ENCODE measurements at places on chromosomes 3 and 15.

GRCh38 chr3:45775571-45776300 is 20.6 kb downstream of the SLC6A20 start:
- no peak for DNase-seq

DNA sequence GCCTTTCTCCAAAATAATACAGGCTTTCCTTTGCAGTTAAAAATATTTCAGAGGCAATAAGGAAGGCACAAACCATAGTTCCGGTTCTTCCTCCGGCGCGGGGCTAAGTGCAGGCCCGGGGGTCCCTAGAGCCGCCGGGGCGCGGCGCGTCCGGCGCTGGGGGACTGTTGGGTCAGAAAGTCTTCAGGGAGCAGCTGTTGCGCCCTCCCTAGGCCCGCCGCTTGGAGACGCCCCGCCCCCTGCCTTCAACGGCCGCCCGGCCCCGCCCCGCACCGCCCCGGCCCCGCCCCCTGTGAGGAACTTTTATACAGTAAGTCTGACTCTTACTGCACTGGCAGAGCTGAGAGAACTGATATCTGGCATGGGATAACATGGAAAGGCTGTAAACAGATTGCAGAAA is 283.1 kb upstream of the ARL6 start:
- DNase-seq, result no peak

DNA sequence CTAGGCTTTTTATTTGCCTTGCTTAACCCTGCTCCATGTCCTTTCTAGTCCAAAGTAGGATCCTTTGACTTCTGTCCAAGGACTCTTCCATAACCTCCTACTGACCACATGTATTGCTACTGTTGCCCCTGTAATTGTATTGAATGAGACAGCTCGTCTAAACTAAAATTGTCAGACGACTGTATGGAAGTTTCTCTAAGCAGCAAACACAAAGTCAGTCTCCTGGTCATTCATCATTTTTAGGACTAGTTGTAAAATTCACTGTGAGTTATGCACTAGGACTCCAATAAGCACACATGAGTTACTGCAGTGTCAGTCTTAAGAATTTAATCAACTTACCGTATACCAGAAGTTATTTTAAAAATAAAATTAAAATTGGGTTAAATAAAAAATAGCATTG is 32.8 kb downstream of the SLTM start:
- DNase-seq, result no peak

GRCh38 chr3:185318141-185318540 is 44.8 kb upstream of the MAP3K13 start:
- peak; percentile 67 for DNase-seq

DNA sequence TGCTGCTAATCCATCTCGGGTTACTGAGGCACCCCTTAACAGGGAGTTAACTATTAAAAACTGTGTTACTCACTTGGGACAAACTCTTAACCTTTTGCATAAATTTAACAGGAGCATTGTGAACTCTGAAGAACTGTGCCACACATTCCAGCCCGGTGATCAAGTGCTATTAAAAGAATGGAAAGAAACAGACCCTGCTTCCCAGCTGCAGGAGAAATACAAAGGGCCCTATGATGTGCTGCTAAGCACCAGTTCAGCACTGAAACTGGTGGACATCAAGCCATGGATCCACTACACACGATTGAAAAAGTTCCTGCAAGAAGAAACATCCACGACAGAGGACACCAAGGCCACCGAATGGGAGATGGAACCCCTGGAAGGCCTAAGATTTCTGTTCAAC is 114.7 kb upstream of the PLCL2 start:
- DNase-seq, result no peak

DNA sequence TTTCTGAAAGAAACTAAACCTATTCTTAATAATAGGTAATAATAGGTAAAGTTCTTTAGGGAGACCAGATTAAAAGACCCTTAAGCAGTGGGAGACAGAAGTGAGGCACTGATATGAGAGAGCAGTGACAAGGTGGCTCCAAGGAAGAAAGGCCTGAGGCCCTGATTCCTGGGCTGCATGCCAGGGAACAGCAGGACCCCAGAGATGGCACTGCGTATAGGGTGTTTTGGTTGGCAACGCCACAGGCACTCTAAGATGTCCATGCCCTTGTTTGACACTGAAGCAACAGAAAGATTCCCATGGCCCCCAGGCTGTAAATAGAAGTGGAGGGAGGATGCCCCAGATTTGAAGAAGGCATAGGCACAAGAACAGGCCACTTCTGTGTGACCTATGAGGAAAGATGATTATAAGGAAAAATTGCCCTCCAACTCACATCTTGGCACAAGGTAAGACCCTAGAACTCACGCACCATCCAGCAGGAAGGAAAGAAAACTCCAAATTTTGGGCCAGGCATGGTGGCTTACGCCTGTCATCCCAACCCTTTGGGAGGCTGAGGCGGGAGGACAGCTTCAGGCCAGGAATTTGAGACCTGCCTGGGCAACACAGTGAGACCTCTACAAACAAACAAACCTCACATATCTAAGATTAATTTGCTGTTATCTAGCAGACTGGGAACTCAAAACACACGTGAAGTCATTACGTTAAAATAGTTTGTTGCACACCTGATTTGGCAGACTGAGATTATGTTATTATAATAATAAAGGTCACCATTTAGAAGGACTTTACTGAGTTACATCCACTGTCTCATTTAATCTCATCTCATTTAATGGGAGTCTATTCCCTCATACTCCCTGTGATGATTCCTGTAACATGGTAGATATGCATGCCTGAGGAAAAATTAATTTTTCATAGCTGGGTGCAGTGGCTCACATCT is 10.5 kb upstream of the BLM start:
- peak; percentile 55 for DNase-seq

DNA sequence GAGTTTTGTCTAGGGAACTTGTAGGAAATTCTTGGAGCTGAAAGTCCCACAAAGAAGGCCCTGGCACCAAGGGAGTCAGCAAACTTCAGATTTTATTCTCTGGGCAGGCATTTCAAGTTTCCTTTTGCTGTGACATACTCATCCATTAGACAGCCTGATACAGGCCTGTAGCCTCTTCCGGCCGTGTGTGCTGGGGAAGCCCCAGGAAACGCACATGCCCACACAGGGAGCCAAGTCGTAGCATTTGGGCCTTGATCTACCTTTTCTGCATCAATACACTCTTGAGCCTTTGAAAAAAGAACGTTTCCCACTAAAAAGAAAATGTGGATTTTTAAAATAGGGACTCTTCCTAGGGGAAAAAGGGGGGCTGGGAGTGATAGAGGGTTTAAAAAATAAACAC is 15.0 kb downstream of the TIGIT start:
- DNase-seq, result no peak
